ENCODE measurements at places on chromosomes 3 and 15. TPM values are rescaled to one million over a fixed set of nuclear protein-coding genes. Genes with fewer than 3 reads are reported as not detected.

GRCh38 chr15:27448986-27449385, 478.0 kb downstream of the GABRG3 start:
- no peak for DNase-seq

- DNase-seq: peak; percentile 95
These were observed 57.7 kb downstream of the FEM1B start for GRCh38 chr15:68335251-68335650.

- no peak for DNase-seq
These were observed 102.2 kb downstream of the ERC2 start for GRCh38 chr3:56365905-56366640.

The NUP210 gene
- total RNA-seq: 3.6 TPM

DNA sequence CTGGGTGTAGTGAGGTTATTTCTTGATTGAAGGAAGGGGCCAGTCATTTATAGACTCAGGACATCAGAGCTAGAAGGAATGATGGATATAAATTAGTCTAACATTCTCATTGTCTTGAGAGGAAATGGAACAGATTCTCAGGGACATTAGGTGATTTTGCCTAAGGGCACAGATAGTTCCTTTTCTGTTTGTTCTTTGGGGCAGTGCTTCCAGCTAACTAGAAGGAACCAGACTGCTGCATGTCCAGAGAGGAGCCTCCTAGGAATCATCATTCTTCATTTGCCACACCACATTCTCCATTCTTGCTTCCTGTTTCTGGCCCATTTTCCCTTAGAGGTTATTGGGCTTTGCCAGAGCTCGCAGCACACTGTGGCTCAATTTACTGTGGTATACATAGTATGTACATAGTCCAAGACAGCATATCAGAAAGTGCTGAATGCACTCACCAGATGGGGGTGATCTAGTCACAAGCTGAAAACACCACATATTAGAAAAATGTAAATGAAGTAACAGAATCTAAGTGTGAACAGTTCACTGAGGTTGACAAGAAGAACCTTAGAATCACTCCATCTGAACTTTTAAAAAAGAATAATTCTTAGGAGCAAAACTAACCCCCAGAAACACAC, 62.7 kb upstream of the MYZAP start:
- DNase-seq: no peak

The GP9 gene
- total RNA-seq: not detected
